ENCODE measurements at places on chromosomes 1 and 21. TPM values are rescaled to one million over a fixed set of nuclear protein-coding genes. Genes with fewer than 3 reads are reported as not detected.

ADAM30 gene
- not detected for total RNA-seq

- DNase-seq = no peak
Measured at GRCh38 chr1:66599346-66599745, 65.4 kb downstream of the SGIP1 start.

- no peak for DNase-seq
Measured at GRCh38 chr1:61289232-61290098, 207.1 kb downstream of the NFIA start.

- no peak for DNase-seq
Measured at GRCh38 chr1:160637821-160638539, 8.9 kb downstream of the SLAMF1 start.
